Spinal cord (tissue), 10 donors: ENCODE measurements at places on chromosomes 12 and 14.

GRCh38 chr12:45268672-45269411 lies 52.9 kb downstream of the ANO6 start:
- DNase-seq: peak; percentile 50

- DNase-seq: no peak
These were observed 675.6 kb upstream of the MDGA2 start for GRCh38 chr14:48350971-48351370.

DNA sequence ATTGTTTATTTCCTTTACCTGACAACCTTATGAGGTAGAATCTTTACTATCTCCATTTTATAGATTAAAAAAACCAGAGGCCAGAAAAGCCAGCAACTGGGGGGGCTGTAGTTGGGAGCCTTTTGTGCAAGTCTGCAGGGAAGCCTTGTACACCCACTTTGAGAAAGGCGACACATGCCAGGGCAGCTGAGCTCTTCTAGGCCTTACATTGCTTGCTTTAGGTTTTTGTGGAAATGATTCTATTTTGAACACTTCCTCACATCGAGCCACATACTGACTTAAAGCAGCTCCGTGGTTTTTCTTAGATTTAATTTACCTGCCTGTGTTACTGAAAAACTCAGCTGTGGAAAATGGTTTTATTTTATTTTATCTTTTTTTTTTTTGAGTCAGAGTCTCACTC lies 34.6 kb downstream of the EP400 start:
- DNase-seq: no peak

DNA sequence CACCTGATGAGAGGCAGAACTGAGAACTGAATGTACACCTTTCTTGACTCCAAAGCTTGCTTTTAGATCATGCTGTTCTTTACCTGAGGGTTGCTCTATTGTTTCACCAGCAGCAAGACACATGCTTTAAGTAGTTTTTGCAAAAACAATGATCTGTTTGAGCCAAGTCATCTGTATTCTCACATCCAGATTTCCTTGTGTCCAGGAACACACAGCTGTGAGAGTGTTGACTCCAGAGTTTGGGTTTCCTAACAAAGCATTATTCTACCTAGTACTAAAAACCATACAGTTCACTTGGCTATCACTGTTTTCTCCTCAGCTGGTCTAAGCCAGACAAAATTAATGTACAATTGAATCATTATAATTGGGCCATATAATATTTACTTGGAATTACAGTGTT lies 120.4 kb downstream of the STAB2 start:
- no peak for DNase-seq

GRCh38 chr14:99389174-99389826 lies 91.4 kb downstream of the SETD3 start:
- no peak for DNase-seq

DNA sequence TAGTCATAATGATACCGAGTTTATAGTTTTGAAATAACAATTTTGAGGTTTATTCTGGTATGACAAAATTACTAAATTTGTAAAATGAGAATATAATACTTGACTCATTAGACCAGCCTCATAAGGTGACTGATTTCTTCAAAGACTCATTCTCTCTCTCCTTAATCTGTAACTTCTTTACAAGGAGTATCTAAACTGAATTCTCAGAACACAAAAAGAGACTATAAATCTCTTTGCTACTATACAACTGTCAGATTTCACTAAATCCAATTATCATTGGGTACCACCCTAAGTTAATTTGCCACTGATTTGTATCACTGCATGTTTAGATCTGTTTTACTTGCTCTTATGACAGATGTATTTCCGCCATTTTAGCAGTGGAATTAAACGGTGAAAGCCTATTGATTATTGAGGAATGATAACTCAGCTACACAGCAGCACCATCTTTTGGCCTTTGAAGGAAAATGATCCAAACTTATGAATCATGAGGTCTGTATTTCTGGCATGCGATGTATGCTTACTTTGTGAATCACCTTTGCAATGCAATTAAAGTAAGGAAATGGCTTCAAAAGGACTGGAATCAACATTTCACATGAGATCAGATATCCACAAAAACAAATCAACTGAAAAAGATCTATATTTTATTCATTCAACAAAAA lies 161.2 kb downstream of the RERGL start:
- peak; percentile 4 for DNase-seq

GRCh38 chr14:54669721-54670561 lies 103.0 kb downstream of the SAMD4A start:
- DNase-seq: no peak

GRCh38 chr14:101232340-101233020 lies 328.8 kb upstream of the DIO3 start:
- DNase-seq: no peak

DNA sequence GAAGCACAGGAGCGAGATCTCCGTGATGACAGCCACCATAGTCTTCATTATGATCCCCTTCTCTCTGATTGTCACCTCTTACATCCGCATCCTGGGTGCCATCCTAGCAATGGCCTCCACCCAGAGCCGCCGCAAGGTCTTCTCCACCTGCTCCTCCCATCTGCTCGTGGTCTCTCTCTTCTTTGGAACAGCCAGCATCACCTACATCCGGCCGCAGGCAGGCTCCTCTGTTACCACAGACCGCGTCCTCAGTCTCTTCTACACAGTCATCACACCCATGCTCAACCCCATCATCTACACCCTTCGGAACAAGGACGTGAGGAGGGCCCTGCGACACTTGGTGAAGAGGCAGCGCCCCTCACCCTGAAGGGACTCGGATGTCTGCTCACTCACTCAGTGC lies 775 bp downstream of the OR10P1 start:
- no peak for DNase-seq

DNA sequence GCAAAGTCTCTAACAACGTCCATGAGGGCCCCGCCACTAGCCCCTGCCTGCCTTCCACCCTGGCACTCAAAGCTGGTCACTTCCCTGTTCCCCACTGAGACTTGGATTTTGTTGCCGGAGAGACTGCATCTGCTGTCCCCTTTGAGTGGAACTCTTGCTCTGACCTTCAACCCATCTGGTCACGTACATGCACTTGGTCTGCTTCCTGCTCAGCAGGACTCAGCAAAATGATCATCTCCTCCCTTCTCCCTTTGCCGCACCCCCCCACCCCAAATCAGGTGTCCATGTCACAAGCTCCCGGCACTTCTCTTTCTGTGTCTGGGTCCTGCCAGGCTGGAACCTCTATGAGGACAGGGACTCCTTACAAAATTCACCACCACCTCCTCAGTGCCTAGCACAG lies 180.9 kb downstream of the CHST11 start:
- DNase-seq: no peak

DNA sequence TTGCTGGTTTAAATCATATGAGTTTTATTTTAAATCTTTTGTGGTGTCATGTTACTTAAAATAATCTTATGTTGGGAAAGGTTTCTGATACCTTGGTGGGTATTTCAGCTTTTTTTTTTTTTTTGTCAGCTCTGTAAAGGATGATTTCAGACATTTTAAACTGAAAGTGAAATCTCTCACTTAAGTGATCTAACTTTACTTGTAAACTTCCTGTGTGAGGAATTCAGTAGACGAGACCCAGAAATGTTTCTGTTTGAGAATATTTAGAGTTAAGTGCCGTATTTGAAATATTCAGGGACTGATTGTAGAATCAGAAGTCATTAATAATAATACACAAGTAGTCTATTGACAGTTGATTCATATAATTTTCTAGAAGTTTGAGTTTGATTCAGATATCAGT lies 37.8 kb downstream of the PROX2 start:
- DNase-seq: no peak

DNA sequence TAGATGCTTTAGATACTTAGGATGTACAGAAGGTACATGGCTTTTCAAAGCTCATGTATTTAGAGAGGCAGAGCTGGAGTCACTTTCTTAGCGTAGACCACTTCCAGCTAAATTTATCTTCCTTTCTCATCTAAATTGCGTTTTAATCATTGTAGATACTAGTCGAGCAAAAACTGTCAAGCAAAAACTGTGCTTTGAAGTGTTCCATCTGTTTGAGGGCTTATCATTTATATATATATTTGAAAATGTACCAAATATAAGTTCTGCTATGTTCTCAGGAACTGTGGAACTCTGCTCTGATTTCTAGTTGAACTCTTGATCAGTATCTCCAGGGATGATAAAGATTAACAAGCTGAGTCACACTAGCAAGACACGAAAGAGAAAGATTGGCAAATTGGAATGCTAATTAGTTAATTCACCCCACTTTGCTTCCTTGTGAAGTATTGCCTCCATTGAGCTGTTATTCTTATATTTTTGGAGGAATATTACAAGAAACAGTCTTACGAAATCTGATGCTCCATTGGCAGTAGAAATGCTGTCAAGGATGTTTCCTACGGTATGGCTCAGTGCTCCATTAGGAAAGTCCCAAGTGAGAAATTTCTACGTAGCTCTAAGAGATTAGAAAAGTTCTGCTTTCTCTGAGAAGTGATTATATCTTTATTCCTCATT lies 310.7 kb downstream of the AEBP2 start:
- no peak for DNase-seq

DNA sequence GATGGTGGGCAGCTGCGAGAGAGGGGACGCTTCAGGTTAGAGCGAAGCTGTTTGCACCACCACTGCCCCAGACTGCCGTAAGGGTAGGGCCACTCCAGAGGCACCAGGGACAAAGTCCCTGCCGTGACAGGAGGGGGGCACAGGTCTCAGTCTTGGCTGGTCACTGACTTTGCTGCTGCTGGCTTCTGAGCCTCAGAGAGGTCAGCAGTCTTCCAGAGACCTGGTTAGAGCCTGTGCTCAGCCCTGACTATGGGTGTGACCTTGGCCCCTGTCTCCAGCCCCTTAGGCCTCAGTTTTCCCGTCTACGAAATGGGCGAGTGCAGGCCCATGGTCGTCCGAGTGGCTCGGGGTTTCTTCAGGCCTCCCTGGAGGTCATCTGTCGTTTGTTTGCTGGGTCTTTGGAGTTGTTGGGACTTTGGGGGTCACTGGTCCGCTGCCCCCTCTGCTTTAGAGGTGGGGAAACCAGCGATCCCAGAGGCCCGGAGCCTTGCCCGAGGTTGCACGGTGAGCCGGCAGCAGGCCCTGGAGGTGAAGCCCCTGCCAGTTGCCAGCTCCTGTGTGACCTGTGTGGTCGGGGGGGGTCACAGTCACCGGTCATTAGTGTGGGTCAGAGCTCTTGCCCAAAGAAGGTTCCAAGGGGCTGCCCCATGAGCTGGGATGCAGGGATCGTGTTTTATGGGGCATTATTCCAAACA lies 15.3 kb downstream of the MEG3 start:
- DNase-seq: no peak

DNA sequence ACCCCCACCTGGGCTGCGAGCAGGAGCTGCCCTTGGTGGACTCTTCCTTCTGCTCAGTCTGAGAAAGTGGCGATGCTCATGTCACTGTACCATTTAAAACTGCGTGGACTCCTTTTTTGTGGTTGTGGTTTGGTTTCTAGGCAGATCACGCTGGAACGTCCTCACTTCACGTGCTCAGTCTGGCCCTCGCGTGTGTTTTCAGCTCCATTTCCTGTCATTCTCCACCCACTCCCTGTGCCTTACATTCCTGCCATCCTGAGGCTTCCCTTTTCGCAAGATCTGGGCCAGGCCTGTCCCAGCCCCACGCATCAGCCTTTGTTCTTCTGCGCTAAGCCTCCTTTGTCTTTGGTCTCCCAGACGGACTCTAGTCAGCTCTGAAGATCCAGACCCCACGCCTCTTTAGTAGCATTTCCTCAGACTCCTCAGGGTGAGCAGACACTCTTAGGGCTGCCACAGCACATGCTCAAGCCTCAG lies 105.4 kb downstream of the FBXL14 start:
- no peak for DNase-seq

GRCh38 chr12:20150835-20151422 lies 217.4 kb upstream of the PDE3A start:
- peak; percentile 17 for DNase-seq
